Neural crest cell (in vitro differentiated cells): ENCODE measurements at places on chromosomes 5 and 9.

- no peak for DNase-seq
These were observed 6.8 kb downstream of the DCP2 start for GRCh38 chr5:112983363-112983762.

DNA sequence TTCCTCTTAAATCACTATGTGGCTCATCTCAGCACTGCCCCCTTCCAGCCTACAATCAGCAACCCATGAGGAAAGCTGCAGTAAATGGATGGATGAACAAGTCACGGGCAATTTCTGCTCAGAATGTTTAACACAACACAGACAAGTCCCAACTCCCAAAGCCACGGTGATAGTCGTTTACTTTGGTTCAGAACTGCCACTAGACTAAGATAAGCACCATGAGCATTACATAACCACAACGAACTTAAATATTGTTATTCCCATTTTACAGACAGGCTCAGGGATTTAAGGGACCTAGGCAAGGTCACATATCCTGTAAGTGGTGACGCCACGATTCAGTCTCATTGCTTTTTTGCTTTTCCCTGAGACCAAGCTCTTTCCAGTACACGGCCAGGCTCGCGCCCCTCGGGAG, 2.0 kb upstream of the SMIM27 start:
- DNase-seq: no peak

DNA sequence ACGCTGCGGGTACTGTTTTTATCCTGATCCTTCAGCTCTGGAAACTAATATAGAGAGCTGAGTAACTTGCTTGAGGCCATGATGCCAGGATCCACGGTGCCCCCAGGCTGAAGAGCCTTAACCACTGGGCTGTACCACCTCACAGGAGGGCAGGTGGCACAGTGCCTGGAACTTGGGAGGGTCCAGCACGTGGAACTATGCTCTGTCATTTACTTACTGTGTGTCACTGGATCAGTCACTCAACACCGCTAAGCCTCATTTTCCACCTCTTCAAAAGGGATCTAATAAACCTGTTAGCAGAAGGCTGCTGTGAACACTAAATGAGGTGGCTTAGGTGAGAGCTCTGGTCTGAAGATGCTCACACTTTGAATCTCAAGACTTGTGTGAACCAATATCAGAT, 29.6 kb downstream of the KCNIP1 start:
- no peak for DNase-seq

DNA sequence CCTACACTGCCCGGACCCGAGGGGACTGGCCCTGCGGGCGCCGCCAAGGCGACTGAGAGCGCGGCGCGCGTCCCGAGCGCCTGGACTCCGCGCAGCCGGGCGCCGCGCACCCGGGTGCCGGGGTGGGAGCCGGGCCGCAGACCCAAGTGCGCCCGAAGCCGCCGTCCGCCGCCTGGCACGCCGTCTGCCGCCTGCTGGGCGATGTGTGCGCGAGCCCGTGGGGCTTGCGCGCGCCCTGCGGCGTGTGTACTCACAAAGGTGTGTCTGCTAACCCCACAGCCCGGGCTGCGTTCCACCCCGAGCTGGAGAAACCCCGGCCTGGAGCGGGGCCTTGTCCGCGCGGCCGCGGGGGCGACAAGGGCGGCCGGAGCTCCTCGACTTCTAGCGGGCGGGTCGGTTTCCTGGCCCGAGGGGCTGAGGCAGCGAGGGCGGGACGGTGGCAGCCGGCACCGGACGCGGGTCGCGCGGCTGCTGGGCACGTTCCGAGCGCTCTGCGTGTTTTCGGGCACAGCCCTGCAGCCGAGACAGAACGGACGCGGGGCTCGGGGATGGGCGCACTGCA, 1.1 kb upstream of the ZSWIM6 start:
- DNase-seq: peak; percentile 61

GRCh38 chr5:125205601-125206225, 459.3 kb upstream of the ZNF608 start:
- no peak for DNase-seq

GRCh38 chr9:17361378-17361777, 217.5 kb upstream of the SH3GL2 start:
- no peak for DNase-seq

DNA sequence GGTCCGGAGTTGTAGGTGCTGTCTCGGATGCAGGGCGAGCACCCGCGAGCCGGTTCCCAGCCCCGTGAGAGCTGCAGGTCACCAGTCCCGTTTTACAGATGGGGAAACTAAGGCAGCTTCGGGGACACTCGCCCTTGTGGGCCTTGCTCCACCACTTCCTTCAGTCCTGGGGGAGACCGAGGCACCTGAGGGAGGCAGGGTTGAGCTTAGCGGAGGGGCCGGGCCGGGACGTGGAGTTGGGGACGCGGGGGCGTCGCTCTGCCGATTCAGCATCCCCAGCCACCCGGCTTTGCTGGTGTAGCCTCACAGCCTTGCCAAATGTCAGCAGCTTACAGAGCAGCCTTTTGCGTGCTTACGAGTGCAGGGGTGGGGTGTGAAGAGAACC, 530 bp downstream of the BBLN start:
- no peak for DNase-seq

GRCh38 chr5:29099585-29099984, 2061.2 kb upstream of the CDH9 start:
- DNase-seq: no peak

DNA sequence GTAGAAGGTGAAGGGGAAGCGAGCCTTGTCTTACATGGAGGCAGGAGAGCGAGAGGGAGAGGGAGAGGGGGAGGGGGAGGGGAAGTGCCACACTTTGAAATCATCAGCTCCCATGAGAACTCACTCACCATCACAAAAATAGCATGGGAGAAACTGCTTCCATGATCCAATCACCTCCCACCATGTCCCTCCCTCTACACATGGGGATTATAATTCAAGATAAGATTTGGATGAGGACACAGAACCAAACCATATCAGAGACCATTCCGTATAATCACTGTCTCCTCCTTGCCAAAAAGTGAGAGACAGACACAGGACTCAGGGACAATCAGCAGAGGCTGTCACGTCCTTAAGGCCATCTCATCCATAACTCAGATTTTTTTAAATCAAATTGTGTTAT, 187.7 kb upstream of the TAS2R1 start:
- DNase-seq: no peak

GRCh38 chr9:8863069-8863468, 1063.5 kb upstream of the DMAC1 start:
- DNase-seq: no peak

DNA sequence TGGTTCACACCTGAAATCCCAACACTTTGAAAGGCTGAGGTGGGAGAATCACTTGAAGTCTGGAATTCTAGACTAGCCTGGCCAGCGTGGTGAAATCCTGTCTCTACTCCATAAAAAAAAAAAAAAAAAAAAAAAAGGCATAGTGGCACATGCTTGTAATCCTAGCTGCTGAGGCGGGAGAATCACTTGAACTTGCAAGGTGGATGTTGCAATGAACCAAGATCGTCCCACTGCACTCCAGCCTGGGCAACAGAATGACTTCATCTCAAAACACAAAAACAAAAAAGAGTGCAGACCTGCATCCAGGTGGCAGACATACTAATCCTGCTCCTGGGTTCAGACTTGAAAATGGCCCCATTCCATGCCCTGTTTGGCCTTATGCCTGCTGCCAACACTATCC, 21.8 kb upstream of the ADAMTS19 start:
- DNase-seq: no peak

DNA sequence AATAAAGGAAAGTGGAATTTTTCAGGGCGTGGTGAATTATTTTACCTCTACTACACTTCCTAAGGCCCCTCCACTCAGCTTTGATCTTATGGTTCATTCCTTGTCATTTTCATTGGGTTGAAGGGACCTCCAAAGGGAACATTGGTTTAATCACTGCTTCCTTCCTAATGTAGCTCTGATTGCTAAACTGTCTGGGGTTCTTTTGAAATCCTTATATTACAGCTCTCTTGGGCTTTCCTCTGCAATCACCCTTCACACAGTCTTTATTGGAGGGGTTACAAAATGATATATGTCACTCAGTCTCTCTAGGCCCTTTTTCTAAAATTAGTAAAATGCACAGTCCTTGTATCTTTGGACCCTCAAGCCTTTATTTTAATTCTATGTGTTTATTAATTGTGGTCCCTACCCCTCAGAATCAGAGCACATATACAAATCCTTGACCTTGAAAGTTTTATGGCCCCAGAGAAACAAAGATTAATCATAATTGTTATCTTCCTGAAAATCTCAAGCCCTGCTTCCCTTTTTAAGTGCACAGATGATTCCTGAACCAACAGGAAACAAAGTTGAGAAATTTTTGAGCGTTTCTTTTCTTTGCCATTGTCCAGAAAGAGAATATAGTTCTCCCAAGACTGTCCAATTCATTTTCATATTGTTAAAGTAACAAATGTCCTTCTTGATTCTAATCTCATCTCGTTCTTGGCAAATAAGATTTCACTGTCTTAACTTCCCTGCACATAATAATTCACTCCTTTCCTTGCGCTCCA, 330.0 kb downstream of the ARRDC3 start:
- DNase-seq: no peak

DNA sequence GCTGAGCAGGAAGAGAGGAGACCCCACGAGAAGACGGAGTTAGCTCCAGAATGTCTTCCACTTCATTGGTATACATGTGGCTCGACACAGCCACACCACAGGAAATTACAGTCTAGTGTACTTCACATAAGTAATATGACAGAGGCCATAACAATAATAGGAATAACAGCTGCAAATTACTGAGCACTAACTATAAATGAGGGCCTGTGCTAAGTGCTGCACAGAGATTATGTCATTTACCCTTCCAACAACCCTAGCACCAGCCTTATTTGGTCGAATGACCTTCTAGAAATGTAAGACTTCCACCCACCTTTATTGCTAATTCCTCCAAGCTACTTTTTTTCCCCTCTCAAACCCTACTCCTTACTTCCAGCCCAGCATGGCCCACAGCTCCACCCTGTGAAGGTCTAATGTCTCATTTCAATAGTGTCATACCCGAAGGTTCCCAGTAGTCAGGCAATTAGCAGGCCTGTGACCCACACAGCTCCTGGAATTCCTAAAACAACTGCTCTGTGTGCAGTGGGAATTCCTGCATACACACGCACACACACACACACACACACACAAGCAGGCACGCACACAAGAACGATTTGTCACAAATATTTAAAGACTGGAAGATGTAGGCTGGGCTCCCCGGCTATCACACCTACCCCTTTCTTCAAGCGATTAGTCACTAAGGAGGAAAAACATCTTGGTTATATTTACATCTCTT, 134.5 kb downstream of the FRMD3 start:
- no peak for DNase-seq

DNA sequence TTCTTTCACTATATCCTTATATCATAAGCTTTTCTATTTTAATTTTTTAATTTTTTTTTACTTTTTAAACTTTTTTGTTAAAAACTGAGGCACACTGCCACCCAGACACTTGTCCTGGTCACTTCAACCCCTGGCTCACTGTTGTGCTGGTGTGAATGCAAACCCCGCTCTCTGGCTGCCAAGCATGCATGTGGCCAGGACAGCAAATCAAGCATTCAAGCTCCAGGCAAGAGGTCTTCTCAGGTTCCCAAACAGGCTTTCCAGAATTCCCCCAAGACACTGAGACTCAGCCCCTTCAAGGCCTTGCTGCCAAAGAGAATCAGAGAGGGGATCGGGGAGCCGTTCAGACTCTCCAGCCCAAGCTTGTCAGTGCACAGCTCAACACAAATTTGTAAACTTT, 139.9 kb downstream of the FANCC start:
- DNase-seq: no peak

- DNase-seq: no peak
These were observed 693.5 kb downstream of the PTPRD start for GRCh38 chr9:9919174-9919775.

GRCh38 chr9:78213712-78214111, 22.2 kb upstream of the CEP78 start:
- no peak for DNase-seq

- no peak for DNase-seq
These were observed 1.5 kb upstream of the IL7R start for GRCh38 chr5:35855187-35855586.

- DNase-seq: no peak
These were observed 53.7 kb upstream of the FABP6 start for GRCh38 chr5:160175438-160176218.

DNA sequence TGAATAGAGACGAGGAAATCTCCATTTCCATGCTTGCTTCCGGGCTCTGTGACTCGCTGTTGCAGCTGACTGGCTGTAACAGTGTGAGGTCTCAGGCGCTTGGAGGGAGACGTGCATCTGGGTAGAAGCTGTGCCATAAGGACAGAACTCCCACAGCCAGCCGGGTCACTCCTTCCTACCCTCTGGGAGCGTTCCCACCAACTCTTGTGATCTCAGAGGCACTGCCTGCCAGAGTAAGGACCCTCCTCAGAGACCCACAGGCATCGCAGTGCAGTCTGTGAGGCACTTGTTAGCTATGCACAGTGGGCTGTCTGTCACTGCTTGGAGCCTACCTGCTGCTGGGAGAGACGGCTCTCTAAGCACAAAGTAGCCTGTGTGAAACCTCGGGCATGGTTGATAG, 203.4 kb upstream of the SEMA6A start:
- peak; percentile 25 for DNase-seq

DNA sequence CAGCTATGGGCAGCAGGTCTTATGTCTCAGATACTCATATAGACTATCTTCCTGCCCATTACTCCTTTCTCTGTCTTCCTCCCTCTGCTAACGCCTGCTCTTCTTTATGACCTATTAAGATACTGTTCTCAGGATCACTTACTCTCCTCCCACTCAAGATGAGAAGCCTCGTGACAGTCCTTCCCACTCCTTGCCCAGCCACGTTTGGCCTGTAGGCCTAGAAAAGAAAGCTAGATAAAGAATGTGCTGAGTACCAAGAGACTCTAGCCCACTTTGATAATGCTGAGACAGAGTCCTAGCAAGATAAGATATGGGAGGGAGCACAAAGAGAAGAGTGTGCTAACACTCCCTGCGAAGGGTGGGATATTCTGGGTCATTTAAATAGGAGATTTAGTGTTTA, 6.8 kb upstream of the DENND4C start:
- no peak for DNase-seq

GRCh38 chr9:90808890-90809685, 7.5 kb downstream of the SYK start:
- no peak for DNase-seq
